Melanocyte of skin (primary cell): ENCODE measurements at places on chromosomes 3 and 15. TPM values are rescaled to one million over a fixed set of nuclear protein-coding genes. Genes with fewer than 3 reads are reported as not detected.

Gene IL5RA
- 0.46 TPM in 1 of 2 replicates, not detected in the other for total RNA-seq

Gene MESD
- total RNA-seq = 32.4 and 36.0 TPM in 2 replicates

Gene WNT5A
- total RNA-seq = 1.7 and 5.3 TPM in 2 replicates

Gene MAP1A
- total RNA-seq = 4.8 and 6.5 TPM in 2 replicates

Gene ONECUT1
- total RNA-seq = 6.5 and 12.7 TPM in 2 replicates
